ENCODE measurements at places on chromosomes 5 and 9.

- DNase-seq = no peak
These were observed 556.3 kb upstream of the KLF4 start for GRCh38 chr9:108045851-108046250.

DNA sequence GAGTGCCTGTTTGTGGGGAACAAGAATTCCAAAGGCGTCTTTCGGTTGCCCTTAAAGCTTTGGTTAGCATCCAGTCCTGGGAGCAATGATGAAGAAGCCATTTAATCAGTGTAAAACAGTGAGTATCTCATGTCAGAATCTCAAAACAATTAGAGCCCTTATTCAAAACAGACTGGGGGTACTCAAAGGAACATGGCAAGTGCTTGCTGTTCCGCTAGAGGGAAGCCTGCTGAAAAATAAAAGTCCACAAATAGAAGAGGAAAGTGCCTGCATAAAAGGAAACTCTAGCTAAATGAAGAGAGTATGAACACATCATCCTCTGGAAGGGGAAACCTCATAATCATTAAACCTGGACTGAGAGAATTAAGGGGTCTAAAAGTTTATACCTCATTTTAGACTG, 26.4 kb downstream of the FBXL7 start:
- DNase-seq = no peak

GRCh38 chr9:98906273-98907040, 37.2 kb upstream of the COL15A1 start:
- DNase-seq = no peak

GRCh38 chr5:66958201-66958979, 238.2 kb downstream of the CD180 start:
- DNase-seq = no peak

- no peak for DNase-seq
These were observed 92.4 kb downstream of the ISL1 start for GRCh38 chr5:51475628-51476027.

GRCh38 chr5:109580225-109580624, 109.5 kb upstream of the MAN2A1 start:
- no peak for DNase-seq

DNA sequence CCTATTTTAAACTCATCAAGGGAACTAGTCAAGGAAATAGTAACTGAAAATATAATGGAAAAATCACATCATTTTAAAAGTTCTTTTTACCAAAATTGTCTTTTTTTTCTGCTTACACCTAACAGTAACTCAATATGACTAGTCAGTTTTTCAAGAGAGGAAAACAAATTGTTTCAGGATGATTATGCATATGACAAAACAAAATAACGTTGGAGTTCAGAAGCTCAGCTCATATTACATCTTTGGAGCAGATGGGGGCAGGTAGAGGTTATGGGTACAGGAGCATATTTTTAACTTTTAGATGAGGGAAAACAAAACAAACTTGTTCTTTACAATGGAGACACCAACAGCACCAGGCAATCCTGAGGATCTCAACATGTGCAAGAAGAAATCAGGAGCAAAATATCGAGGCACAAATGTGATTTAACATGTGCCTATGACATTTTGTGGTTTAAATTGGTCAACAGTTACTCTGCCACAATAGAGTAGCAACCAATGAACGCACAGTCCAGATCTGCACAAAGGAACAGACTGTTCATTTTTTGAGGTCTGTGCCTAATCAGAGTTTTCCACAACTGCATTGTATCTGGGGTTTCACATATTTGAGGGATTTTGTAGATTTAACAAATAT, 659.0 kb downstream of the ANXA1 start:
- DNase-seq = no peak

GRCh38 chr5:163532171-163533084, 27.0 kb downstream of the MAT2B start:
- no peak for DNase-seq

- no peak for DNase-seq
These were observed 116.0 kb downstream of the TRPM3 start for GRCh38 chr9:71005456-71005855.

- no peak for DNase-seq
These were observed 1.3 kb upstream of the SKP1 start for GRCh38 chr5:134178096-134178419.

- no peak for DNase-seq
These were observed 18.3 kb upstream of the TERT start for GRCh38 chr5:1312993-1313833.

Data from stimulated activated CD4-positive, alpha-beta T cell treated with anti-CD3 and anti-CD28 coated beads, Interleukin-12 subunit alpha, Interleukin-12 subunit beta, amount 100 ng/mL, for 48 hours (primary cell).